ENCODE measurements at places on chromosomes 12 and 14.

DNA sequence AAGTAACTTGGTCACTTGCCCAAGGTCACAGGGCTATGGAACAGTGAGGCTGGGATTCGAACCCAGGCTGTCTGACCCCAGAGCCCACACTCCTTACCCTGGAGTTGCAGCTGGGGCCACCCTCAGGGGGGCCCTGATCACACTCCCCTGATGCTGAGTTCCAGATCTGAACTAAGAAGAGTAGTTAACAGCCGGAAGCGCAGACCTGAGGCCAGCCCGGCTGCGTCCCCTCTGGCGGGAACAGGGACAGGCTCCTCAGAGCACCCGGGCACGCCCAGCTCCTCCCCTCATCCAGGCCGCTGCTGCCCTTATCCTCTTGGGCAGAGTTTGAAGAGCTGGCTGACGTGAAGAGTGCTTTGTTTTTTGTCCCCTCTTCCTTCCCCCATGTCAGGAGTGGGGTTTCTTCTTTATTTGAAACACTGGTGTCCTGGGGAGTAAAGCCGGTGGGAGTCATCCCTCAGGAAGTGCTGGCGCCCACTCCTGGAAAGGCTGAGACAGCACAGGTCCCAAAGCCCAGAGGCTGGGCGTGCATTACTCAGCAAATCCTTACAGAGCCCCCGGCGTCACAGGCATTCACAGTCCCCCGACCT is 8.7 kb downstream of the PHB2 start:
- DNase-seq = no peak

- no peak for DNase-seq
Observed at GRCh38 chr14:52961060-52961639, 10.3 kb upstream of the FERMT2 start.

GRCh38 chr14:50599700-50600444 is 39.9 kb downstream of the ATL1 start:
- no peak for DNase-seq

- no peak for DNase-seq
Observed at GRCh38 chr14:45868863-45869262, 615.9 kb upstream of the MIS18BP1 start.

- DNase-seq = no peak
Observed at GRCh38 chr12:66667906-66668305, 11.0 kb downstream of the GRIP1 start.

DNA sequence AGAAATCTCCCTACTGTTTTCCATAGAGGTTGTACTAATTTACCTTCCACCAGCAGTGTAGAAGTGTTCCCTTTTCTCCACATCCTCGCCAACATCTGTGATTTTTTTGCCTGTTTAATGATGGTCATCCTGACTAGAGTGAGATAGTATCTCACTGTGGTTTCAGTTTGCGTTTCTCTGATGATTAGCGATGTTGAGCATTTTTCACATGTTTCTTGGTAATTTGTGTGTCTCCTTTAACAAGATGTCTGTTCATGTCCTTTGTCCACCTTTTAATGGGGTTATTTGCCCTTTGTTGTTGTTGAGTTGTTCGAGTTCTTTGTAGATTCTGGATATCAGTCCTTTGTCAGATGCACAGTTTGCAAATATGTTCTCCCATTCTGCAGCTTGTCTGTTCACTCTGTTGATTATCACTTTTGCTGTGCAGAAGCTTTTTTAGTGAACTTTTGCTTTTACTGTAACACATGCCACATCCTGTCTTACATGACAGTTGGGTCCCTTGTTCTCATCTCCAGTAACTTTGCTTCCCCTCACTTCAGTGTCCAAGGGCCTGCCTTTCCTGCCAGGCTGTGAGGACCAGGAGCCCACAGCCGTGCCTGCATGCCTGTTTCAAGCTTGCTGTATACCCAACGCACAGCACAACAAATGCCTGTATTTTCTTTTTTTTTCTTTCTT is 64.9 kb downstream of the SPRING1 start:
- no peak for DNase-seq

- no peak for DNase-seq
Observed at GRCh38 chr12:92078167-92079053, 67.2 kb downstream of the BTG1 start.

DNA sequence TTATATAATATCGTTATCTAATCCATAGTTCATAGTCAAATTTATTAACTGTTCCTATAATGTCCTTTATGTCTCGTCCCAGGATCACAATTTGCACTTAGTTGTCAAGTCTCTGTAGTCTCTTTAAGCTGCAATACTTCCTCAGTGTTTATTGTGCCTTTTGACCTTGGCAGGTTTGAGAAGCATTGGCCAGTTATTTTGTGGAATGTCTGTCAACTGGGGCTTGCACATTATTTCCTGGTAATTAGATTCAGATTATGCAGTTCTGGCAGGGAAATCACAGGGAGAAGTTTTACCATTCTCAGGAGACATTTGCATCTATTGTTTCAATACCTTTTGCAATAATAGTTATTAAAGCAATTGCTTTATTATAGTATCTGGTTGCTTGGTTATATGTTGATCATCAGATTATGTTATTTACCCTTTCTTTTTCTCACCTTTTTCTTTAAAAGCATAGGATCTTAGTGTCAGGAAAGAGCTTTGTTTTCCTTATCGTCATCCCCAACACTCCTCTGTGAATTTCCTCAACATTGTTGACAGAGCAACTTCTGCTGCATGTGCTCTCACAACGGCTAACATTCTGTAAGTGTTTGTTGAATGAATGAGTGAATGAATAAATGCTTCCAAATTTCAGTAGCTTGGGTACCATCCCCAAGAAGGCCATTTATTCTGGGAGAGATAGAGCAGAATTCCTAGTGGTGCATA is 3.7 kb upstream of the ART4 start:
- DNase-seq = no peak

DNA sequence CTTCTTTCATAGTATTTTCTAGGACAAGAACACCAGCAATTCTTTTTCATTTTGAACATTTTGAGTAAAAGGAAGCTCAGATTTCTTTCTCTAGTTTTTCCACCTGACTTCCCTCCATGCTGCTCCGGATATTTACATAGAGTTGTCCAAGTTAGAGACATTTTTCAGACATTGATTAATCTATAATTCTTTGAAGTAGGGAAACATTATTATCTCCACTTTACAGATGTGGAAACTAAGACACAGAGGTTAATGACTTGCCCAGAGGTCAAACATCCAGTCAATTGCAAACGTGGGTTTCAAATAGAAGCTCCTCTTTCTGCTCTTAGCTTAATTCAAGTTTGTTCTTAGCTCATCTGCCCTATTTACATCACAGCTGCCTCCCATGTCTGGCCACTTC is 138.3 kb downstream of the EGLN3 start:
- no peak for DNase-seq

GRCh38 chr12:107032266-107032665 is 45.3 kb upstream of the MTERF2 start:
- no peak for DNase-seq

DNA sequence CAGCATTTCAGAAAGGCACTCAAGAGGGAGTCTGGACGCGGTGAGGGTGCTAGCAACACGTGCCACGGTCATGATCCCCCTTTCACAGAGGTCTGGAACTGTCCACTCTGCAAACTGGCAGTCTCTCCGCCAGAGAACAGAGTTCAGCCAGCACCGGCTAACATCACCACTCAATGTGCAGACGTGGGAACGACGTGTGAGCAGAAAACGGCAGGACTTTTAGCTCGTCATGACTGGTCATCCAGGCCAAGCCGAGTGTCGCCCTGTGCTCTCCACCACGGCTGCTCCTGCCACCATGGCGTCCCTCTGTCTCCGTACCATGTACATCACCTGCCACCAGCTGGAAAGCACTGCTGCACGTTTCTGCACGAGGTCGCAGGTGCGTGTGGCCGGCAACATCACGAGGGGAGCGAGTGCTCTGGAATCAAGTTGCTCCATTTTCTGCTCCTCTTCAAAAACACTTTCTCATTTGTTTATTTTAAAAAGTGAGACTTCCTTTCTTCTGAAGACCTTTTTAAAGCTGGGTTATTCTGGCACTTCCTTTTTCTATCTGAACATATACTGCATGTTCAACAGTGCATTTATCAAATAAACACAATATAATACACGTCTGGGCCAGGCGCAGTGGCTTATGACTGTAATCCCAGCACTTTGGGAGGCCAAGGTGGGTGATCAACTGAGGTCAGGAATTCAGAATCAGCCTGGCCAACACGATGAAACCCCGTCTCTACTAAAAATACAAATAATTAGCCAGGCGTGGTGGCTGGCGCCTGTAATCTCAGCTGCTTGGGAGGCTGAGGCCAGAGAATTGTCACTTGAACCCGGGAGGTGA is 28.0 kb downstream of the SLC15A4 start:
- no peak for DNase-seq

- no peak for DNase-seq
Observed at GRCh38 chr12:53330671-53331070, 5.5 kb downstream of the SP7 start.

DNA sequence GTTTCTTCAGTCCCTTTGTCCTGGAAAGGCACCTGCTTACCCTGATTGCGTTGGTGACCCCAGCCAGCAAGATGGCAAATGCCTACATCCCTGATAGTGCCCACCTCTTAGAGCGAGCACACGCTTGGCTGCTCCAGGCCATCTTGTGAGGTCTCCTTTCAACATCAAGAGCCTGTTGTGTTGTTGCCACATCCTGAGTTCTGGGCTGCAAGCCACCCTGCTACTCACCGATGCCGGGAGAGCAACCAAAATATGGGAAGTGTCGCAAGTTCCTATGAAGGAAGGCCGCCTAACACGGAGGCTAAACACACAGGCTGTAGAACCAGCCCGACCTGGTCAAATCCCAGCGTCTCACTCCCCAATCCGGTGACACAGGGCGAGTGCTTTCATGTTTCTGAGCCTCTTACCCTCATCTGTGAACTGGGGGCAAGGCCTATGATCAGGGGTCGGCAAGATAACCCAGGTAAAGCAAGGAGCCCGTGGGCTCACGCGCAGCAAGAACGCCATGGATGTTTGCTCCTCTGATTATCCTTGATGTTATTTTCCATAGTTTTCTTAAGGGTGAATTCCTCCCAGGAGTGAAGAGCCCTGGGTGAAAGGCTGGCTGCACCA is 98.4 kb downstream of the LGMN start:
- no peak for DNase-seq

DNA sequence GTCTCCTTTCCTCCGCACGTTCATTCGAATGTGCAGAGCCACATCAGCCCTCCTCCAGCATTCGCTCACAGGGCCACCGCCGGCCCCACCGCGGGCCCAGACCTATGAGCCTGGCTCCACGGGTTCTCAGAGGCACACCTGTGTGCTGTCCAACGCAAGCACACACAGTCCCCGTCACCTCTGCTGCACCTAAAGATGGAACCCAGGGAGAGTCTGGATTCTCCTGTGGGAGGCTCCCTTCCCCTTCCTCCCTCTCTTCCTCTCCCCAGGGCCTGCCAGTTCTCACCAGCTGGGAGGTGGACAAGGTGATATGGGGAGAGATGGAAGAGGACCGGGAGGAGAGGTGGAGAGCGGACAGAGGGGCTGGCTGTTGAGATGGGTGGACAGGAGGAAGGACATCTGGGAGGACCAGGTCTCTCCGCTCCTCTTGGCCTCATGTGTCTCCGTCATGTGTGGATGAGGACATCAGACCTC is 4.9 kb upstream of the AQP6 start:
- DNase-seq = no peak

DNA sequence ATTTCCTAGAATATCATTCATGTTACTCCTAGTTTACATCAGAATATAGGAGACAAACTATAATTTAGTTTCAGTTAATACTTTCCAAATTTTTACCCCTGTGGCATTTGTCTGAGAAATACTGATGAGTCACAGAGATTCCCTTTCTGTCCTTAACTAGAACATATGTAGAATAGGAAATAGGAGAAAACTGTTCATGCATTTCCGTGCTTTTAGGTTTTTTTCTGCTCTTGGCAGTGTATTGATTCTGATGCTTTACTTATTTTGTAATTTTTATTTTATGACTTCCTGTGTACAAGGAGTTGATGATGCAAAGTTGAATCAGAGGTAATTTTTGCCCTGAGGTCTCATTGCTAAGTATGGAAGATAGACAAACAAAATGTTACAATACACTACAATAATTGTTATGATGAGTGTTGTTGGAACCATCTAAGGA is 23.0 kb downstream of the MNAT1 start:
- no peak for DNase-seq

- DNase-seq = no peak
Observed at GRCh38 chr12:92030618-92031017, 115.0 kb downstream of the BTG1 start.

GRCh38 chr12:6273541-6274230 is 36.8 kb upstream of the PLEKHG6 start:
- no peak for DNase-seq

GRCh38 chr14:91019673-91020072 is 40.8 kb downstream of the RPS6KA5 start:
- no peak for DNase-seq

- no peak for DNase-seq
Observed at GRCh38 chr14:28767853-28768741, 1.5 kb downstream of the FOXG1 start.

DNA sequence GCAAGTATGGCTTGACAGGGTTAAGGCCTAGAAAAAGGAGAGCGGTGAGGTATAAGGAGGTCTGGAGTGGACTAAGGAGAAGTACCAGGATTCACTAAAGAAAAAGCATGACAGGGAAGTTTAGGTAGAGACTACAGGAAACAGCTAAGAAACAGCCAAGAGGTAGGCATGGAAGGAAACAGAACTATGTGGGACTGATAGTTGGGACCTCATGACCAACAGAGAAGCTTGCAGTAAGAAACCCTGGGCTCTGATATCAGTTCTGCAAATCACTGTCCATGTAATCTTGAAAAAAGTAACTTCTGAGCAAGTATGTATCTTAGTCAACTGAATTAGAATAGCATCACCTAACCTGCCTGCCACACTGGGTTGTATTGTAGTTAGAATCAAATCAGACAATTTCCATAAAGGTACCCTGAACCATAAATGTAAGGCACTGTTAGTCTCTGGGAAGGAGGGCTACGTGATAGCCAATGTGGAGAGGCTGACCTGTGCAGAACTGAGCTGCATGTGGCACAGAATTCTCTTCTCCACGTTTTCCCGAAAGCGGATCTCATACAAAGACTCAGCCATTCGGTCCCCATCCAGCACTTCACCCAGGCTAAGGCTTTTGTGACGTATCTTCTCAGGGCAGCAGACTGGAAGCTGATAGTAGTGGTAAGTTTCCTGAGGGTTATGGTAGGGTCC is 912 bp downstream of the TM9SF1 start:
- no peak for DNase-seq

DNA sequence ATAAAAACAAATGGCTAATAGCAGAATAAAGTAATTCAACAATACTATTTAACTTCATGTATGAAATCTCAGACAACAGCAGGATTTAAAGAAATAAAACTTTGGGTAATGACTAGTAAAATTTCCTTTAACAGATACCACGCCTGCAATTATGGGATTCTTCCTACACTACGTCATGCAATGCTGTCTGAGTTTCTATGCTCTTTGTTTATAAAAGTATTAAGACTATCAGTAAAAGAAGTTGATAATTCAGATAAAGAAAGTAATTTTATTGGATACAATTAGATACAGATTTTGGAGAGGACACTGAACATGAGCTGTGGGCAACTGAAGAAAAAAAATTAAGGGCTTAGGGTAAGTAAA is 308.4 kb upstream of the LRFN5 start:
- DNase-seq = no peak
